GM04504 (cell line): ENCODE measurements at places on chromosomes 3 and 15.
A peak's percentile ranks its signal among the peaks of the same experiment; 100 is the strongest.

DNA sequence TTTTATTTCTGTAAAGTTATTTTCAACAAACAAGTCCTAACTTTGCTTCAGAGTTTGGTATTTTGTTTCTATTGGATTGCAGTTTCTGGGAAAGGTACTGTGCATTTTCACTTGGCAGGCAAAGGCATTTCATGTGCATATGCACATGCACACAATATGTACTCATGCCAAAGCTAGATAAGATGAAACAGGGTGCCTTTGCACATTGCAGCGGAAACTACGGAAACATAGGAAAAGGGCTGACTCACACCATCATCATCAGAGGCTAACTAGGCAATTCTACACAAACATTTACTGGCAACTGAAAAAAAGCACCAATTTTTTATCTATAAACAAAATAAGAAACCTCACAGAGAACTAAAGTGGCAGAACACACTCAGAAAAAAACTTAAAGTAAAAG lies 550.6 kb upstream of the NECTIN3 start:
- peak; percentile 54 for DNase-seq

GRCh38 chr3:2090095-2090911 lies 8.4 kb upstream of the CNTN4 start:
- no peak for DNase-seq

- peak; percentile 24 for DNase-seq
Observed at GRCh38 chr15:36313021-36313420, 266.4 kb upstream of the CDIN1 start.

DNA sequence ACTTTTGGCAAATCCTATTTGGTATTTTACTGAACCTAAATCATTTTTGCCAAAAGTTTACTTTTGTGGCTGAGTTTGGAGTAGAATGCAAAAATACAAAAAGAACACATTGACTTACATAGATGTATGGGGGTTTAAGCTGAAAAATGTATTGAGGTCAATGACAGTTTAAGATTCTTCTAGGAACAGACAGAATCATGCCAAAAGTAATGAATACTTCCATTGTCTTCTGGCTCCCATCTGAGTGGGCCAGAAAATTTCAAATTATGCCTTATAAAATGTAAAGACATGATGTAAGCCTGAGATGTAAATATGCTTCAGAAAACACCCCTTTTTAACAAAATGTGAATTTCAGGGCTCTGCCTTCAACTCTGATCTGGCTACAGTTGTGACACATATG lies 375.1 kb upstream of the DPH6 start:
- DNase-seq, result no peak

GRCh38 chr3:113495035-113495434 lies 19.9 kb downstream of the SPICE1 start:
- no peak for DNase-seq

DNA sequence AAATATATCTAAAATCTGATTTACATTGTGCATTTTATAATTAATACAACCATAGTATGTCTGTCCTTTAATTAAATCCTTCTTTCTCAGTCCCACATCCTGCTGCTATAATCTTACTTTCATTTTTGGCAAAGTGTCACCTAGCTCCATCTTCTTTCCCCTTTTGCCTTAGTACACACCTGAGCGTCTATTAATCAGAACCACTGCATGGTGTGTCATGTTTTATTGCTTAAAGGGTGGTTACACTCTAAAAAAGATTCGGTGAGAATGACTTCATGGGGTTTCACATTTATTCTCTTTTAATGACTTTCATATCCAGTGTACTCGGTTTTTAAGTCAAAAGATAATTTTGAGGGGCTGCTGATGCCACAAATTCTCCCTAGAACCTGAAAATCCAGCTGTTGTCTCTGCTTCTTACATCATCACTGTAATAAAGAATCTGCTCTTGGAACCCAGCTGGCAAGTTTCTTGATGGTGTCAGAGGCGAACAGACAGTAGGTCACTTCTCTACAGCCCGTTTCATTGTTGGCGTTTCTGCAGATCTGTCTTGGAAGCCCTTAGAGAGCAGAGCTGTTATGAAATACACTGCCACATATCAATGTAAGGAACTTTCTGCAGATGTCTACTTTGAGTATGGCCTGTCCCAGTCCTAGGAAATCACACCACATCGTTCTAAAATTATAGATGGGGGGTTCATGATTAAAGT lies 99.7 kb downstream of the TIGIT start:
- no peak for DNase-seq

- DNase-seq, result peak; percentile 97
Observed at GRCh38 chr15:39404767-39405181, 176.1 kb upstream of the THBS1 start.

- DNase-seq, result no peak
Observed at GRCh38 chr3:101509811-101510210, 3.2 kb downstream of the SENP7 start.
